A172 (cell line): ENCODE measurements at places on chromosomes 7 and 10.
A peak's percentile ranks its signal among the peaks of the same experiment; 100 is the strongest.

GRCh38 chr10:100683004-100683403 is 62.4 kb upstream of the PAX2 start:
- DNase-seq = no peak

DNA sequence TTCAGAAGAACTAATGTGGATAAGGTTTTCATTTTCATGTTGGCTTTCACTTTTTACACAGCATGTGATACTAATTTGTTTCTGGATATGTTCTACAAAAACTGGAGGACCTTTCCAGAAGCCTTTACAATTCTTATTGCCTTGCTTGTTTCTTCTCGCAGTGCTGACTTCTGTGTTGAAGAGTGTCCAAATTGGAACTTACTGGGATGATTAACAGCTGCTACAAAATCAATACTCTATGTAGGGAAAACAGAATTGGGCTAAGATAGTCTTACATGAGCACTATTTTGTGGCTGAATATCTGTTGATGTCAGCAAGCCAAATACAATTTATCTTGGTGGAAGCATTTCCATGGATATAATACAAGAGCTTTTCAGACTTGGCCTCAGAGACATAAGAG is 351.2 kb downstream of the DGKB start:
- DNase-seq = no peak

GRCh38 chr10:67629461-67629971 is 66.5 kb downstream of the CTNNA3 start:
- peak; percentile 27 for DNase-seq

GRCh38 chr7:139490130-139490529 is 6.7 kb upstream of the KLRG2 start:
- peak; percentile 33 for DNase-seq

DNA sequence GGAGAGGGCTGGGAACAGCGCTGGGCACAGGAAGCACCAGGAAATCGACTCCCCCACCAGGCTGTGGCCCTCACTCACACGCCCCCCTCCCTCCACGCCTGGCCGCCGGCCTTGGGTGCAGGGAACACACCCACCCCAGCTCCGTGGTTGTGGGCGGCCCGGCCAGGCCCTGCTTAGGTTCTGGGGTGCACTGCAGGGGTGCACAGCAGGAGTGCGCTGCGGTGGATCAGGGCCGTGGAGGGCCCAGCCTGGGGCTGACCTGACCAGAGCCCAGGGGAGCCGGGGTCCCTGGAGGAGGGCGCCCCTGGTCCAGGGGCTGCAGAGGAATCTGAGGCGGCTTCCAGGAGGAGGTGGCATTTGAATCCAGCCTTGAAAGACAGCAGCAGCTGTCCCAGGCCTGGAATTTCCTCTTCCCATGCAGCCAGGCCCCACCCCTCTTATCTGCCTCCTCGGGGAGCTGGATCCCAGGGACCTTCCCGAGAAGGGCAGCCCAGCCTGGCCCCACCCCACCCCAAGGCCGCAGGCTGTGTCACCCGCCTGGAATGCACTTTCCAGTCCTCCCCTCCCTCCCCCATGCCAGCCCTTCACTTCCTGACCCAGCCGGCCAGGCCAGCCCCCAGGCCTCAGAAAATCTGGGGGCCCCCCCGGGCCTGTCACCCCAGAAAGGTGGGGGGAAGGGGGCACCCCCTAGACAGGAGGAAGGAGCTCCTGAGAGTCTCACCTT is 18.4 kb upstream of the PDGFA start:
- peak; percentile 99 for DNase-seq

DNA sequence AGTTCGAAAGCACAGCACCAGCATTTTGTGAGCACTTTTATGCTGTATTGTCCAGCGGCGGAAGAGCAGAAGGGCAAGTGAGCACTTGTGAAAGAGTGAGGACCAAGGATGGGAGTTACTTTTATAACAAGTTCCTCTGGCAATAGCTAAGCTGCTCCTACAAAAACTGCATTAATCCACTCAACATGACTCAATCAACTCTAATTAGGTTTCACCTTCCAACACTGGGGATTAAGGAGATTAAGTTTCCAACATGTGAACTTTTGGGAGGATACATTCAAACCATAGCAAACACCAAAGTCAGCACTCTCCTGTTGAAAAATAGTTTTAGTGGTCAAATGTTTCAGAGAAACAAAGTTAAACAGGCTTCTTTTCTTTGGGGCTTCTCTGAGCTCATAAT is 844.5 kb downstream of the REEP3 start:
- no peak for DNase-seq

GRCh38 chr10:102770792-102771191 is 27.0 kb downstream of the WBP1L start:
- no peak for DNase-seq

GRCh38 chr7:119969054-119969453 is 303.9 kb upstream of the KCND2 start:
- DNase-seq = no peak

DNA sequence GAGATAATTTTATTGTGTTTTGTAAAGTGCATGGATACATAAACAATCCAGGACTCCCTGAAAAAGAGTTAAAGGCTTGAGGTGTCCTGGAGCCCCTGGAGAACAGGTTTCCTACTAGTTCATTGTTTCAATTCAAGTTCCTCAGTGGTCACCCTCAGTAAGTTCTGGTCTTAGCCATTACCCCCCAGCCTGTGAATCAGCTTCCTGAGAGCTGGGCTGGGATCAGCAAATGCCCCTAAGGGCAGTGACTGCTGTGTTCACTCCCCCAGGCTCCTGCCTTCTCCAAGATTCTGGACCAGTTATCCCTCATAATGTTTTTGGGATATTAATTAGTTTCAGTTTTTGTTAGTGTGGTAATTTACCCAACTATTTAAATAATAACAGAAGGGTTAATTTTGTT is 151.6 kb upstream of the PRSS58 start:
- DNase-seq = no peak

DNA sequence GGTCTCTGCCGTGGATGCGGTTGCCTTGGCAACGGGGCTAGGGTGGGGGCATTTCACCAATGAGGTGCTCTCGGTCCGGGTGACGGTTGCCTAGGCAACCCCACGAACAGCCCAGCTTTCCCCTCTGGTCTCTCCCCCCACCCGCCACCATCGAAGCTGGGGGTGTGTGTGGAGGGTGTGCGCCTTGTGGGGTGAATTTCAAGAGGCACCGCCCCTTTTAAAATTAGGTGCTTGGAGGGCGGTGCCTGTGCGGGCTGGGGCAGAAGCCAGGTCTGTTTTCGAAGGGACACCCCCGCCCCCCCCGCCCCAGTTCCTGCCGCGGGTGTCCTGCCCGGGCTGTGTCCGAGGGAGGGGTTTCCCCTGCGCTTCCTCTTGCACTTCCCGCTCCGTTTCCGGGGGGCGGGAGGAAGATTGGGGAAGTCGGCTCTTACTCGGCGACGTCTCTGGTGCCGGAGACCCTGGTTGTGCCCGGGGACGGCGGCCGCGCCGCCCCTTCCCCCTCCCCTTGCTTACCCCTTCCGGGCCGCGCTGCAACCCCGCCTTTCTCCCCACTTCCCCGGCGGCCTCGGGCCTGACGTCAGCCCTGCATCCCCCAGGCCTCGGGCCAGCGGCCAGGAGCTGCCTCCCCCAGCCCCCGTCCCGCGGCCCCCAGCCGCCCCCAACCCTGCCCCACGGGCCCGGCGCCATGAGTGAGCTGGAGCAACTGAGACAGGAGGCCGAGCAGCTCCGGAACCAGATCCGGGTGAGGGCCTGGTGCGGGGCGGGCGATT is 2.2 kb downstream of the GNB2 start:
- peak; percentile 67 for DNase-seq

DNA sequence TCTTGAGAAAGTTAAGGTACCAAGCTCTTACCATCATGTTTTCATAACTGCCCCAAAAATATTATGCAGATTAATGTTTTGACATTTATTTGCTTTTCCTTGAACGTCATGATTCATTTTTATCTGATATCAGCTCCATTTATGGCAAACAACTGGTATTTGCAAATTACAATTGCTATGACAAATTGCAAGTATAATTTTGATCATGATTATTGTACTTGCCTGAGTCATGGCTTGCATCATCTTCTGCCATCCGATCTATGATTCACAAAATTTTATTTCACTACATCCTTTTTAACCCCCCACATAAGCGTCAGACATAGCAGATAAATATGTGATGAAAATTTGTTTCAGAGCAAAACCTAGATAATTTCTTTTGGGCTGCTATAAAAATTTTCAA is 155.0 kb downstream of the STK31 start:
- peak; percentile 79 for DNase-seq

DNA sequence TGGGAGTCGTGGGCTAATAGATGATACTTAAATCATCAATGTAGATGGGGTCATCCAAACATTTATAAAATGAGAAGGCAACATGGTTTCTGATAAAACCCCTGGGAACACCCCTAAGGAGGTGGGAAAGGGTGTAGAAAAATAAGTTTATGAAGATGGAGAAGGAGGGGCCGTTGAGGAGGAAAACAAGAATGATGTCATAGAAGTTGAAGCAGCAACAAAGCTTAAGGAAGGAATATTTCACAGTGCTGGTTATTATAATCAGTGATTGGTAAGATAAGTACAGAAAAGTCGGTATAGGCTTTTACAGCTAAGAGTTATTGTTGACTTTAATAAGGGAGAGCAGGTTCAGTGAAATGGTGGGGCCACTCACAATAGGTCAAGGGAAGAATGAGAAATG is 9.0 kb upstream of the HIBADH start:
- DNase-seq = no peak

DNA sequence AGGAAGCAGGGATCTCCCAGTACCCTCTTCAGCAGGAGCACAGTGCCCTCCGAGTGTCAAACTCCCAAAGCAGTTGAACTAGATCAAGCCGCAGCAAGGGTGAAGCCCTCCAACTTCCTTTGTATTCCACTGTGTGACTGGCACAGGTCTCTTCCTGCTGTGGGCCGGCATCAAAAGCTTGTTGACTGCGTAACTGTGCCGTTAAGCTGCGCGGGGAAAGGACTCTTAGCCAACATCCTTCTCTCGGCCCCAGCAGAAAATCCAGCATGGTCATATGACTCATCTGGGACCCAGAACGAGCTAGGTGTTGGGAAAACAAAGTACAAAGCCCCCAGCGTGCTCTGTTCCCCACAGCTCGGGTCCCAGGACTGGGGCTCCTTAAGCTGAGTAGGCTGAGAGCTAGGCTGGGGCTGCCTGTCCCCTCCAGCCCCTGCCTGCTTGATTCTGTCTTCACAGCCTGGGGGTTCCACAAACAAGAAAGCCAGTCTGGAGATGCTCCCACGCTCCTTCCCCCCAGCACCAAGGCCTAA is 52.2 kb downstream of the COL17A1 start:
- DNase-seq = no peak
